ENCODE measurements at places on chromosomes 3 and 15.

DNA sequence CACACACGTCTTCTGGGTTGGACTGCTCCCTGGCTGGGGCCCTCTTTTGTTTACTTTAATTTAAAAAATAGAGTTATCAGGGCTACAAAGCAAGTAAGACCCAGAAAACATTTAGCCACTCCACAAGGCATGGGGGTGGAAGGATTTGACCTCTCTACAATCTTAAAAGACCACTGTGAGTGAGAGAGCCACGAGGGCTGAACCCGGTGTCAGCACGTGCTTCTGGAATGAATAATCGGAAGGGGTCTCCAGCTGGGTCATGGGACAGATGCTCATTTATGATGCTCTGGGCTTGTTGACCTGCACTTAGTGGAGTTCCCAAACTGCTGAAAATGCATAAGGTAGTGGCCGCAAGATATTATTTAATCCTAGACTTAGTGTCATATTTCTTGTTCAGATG, 52.4 kb downstream of the EIF4E3 start:
- no peak for DNase-seq

GRCh38 chr15:65414841-65415621, 7.7 kb downstream of the IGDCC4 start:
- DNase-seq = peak; percentile 73

- DNase-seq = no peak
These were observed 103.7 kb downstream of the MEX3B start for GRCh38 chr15:81942157-81942556.

DNA sequence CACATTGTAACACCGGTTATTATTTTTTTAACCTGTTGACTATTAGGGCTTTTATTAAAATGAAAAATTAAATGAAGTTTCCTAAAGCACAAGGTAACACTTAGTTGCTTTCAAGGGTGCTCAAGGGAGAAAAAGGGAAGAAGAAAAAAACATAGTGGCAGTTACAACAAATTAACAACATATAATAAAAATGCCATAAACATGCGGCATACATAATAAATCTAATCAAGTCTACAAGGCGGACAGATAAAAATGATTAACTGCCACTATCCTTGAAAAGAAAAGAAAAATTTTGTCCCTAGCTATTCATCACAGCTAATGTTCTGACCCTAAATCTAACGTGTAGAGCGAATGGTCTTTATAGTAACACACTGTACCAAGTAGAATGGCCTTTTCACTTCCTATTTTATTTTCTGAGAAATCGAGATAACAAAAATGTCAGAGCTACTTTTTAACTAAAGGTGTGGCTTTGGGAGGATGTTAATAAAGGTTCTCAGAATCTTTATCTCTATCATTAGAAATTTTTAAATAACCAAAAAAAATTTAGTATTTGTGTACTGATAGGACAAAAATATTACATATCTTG, 194.9 kb downstream of the FOXP1 start:
- no peak for DNase-seq

DNA sequence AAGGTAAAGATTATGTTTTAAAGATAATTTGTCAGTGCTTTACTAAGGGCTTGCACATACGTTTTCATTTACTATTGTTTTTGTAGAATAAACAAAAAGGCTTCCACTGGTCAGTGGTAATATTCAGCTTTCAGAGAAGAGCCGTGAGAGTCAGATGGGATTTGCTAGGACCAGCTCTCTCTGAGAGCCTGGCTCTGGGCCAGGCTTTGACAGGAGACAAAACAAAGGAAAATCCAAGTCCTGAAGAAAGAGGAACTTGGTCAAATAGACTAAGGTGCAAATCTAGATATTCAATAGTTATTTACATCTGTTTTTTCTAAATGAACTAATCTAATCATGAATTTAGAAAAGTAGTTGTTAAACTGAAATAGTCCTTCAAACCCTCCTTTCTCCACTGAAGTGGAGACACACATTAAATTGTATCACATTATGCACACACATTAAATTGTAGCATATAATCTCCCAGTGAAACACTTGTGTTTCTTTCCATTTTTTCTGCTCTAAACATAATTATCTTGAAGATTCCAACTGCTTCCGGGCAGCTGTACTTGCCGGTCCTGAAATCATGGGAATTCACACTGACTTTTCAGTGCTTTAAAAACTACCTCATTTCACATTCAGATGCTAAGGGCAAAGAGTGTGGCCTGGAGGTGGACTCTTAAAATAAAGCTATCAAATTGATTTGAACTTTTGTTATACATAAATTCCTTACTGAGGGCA, 55.1 kb upstream of the FILIP1L start:
- no peak for DNase-seq

- no peak for DNase-seq
These were observed 242.4 kb downstream of the OPA1 start for GRCh38 chr3:193835414-193835813.

DNA sequence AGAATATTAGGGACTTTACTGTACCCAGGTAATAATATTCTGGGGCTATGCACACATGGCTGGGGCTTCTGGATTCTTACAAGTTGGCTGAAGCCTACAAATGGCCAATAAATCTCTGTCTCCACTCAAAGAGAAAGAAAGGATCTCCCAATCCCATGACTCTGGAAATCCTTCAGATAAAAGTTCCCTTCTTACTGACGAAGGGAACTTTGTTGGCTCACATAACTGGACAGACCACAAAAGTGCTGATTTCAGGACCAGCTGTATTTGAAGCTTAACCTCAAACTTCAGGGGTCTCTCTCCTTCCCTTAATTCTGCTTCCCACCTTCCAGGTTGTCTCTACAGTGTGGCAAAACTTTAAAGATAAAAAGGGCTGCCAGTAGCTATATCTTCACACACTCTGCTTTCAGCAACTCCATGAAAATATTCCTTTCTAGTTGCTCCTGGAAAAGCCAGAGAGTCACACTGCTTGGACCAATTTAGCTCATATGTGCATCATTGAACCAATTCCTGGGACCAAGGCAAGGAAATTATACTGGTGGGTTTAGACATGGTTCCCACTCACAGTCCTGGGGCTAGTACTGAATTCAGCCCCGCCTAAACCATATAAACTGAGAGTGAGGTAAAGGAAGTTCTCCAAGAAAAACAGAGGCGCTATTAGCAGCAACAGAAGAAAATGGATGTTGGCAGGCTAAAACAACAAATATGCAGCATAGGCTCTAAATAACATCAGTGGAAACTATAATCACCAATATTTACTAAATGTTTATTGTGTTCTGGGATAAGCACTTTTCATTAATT, 290.0 kb upstream of the GADL1 start:
- DNase-seq = no peak

GRCh38 chr15:68427366-68427765, 4.6 kb downstream of the ITGA11 start:
- DNase-seq = no peak

- no peak for DNase-seq
These were observed 914.9 kb upstream of the EPHA6 start for GRCh38 chr3:95899494-95899893.

DNA sequence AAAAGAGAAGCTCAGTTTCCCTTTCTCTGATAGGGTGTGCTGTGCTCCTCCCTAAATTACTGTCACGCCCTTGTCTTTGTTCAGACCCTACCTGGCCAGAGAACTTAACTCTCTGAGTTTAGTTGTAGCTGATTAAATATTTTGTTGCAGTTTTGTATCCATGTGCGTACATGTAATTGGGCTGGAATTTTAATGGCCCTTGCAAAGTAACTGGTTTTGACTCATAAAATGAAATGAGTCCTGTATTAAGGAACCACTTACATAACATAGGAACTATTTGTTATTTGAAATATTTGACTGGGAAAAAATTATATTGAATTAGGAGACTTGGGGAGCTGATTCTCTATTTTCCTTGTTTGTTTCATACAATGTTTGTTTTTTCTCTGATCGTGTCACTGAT, 80.2 kb downstream of the LRRK1 start:
- DNase-seq = no peak

DNA sequence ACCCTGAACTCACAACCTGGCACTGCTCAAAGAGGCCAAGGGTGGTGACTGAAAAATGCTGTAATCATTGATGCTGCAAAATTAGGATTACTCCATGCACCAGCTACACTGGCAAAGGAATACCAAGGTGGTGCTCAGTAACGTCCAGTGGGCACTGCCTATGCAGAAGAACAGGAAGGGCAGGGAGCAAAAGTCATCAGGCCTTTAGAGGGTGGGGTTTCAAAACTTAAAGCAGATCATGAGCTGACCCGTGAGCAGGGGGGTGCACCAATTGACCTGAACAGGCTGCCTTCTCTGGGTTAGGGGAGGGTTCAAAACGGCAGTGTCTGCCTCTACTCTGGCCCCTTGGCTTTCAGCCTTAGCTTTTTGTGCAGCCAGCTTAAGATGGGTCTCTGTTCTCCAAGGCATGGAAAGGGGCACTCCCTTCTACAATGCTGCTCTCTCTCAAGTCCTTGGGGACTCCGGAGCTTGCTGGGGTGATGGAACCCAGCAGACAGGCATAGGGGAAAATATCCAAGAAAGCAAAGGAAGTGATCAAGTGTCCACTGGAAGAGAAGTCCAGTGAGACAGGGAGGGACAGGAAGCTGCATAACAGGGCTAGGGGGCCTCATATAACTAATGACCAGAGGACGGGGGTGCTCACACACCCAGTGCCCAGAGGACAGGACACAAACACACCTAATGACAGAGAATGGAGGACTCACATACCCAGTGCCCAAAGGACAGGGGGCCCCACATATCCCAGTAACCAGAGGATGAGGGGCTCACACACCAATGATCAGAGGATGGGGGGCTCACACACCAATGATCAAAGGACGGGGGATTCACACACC, 11.4 kb downstream of the RAB6B start:
- no peak for DNase-seq

GRCh38 chr15:36469311-36469966, 110.0 kb upstream of the CDIN1 start:
- DNase-seq = peak; percentile 17

GRCh38 chr3:42288385-42288784, 22.4 kb upstream of the CCK start:
- DNase-seq = no peak

- no peak for DNase-seq
These were observed 11.2 kb downstream of the CCNB2 start for GRCh38 chr15:59116141-59116540.

DNA sequence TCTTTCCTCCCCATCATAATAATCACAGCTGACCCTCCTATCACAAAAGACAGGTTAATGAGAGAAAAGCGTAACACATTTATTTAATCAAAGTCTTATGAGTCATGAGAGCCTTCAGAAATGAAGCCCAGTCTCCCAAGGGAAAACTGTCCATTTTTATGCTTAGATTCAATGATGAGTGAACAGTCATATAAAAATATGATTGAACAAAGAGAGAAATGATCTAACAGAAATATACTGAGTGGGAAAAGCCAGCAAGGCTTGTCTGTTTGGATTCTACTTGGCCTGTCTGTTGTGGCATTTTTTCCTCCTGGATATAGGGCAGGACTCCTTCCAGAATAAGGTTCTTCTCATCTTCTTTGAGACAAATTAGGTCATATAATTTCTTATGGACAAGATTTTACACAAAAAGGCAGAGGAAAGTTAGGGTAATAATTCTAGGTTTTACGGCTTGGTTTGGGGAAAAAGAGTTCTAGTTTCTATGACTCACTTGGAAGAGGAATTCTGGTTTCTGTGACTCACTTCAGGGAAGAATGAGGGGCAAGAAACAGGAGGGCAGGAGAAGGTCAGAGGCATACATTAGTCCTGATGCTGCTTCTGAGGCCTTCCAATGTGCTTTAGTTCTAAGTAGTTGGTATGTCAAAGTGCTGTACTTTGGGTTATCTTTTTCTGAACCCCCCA, 534.2 kb downstream of the ZIC1 start:
- no peak for DNase-seq

DNA sequence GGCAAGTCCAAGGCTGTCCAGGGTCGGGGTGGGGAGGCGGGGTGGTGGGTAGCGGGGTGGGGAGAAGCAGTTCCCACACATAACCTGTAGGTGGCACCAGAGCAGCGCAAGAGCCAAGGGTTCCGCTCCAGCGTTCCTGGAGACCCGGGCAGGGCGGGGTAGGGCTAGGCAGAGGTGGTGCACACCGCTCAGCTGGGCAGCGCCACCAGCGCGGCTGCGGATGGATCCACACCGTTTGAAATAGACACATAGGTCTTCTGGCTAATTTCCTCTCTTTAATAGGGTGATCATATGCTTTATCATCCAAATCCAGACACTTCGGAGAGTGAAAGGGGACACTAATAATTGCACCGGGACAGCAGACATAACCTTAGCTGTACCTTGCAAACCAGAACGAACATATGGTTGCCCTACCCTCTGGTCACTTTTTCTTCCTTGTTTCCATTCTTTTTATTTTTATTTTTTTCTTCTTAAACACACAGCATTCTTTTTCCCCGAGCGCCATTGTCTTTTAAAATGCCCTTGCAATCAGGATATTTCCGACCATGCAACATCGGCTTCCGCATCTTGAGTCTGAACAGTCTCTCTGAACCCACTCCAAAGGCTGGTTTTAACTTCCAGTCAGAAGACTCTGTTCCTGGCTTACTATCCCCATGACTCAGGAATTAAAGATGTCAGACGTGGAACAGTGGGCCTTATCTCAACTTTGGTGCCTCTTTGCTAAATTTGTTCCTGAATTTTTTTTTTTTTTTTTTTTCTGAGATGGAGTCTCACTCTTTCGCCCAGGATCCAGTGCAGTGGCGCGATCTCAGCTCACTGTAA, 12.5 kb upstream of the ZSCAN2 start:
- peak; percentile 71 for DNase-seq

- no peak for DNase-seq
These were observed 174.2 kb upstream of the ATP10A start for GRCh38 chr15:26037369-26037768.

DNA sequence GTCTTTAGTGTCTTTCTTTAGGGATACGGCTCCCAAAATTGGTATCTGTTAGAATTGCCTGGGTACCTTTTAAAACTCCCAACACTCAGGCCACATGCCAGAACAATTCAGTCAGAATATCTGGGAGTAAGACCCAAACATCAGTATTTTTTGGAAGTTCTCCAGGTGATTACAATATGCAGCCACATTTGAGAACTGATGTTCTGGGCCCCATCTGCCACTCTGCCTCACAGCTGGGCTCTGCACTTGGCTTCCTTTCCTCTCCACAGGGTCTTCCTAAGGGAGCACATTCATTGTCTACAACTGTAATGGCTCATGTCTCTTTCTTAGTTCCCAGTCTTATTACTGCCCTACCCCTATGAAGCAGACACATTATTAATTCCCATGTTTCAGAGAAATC, 394.5 kb downstream of the MFSD1 start:
- no peak for DNase-seq

- no peak for DNase-seq
These were observed 41.6 kb downstream of the TM2D3 start for GRCh38 chr15:101610611-101611000.

- no peak for DNase-seq
These were observed 8.3 kb downstream of the LRRC2 start for GRCh38 chr3:46557814-46558183.

DNA sequence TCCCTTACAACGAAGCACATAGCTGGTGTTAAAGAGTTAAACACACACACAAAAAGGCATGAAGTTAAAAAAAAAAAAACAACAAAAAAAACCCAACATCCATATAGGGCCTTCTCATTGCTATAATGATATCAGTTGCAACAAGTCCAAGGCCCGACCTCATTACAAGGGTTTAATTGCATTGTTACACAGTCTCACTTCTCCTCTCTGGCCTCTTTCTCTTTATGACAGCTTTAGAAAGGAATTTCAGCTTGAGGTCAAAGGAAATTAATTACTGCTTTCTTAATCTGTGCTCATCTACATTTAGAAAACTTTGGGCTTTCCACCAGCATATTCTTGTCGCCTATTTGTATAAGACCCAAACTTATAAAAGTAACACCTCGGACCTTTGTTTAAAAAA, 342.1 kb downstream of the NR2F2 start:
- no peak for DNase-seq

Data from right lung (tissue), 10 donors.